HT-29 (cell line): ENCODE measurements at places on chromosomes 4 and X.

DNA sequence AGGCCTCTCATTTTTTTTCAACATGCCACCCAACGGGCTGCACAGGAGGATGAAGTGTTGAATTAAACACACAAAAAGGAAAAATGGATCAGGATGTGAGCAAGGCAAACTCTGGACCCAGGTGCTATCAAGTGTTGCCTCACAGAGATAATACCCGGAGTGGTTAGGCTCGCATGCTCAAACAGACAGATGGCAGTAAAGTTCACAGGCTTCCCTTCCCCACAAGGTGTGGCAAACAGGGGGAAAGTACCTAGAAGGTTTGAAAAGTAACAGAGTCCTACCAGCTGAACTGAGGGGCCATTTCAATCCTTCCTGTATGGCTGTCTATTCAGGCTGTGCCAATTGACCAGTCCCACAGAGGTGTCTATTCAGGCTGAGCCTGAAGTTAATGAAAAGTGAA, 123.9 kb upstream of the GC start:
- DNase-seq, result no peak

- no peak for DNase-seq
These were observed 67.4 kb upstream of the SCML1 start for GRCh38 chrX:17669891-17670290.

DNA sequence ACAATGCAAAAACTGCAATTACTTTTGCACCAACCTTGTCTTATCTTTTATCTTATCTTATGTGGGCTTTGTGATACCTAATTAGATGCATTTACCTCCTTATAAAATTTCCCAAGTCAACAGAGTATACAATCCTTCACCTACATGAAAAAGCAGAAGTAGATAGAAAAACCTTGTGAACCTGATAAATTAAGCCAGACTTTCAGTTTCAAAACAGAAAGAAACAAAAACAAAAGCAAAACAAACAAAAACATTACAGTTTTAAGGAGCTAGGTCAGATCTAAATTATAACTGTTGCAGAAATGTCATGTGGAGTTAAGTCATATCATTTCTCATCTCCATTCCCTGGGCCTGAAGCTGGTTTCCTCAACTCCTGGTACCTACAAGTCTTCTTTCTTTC, 24.9 kb upstream of the CXXC4 start:
- no peak for DNase-seq

DNA sequence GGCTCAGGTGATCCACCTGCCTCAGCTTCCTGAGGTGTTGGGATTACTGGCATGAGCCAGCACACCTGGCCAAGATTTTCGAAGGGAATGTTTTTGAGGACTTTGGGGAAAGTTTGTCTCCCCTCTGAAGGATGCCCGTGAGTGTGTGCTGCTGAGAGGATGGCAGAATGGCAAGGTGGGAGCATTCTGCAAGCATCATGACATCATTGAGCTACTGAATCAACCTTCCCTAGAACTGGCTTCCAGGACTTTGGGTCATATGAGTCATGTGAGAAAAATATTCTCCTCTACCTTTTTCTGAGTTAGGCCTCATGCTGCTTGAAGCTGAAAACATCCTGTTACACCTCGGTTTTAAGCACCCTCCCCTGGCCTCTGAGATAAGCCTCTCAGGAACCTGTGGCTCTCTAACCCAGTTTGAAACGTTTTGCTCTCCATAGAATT, 31.0 kb downstream of the TMEM131L start:
- no peak for DNase-seq

DNA sequence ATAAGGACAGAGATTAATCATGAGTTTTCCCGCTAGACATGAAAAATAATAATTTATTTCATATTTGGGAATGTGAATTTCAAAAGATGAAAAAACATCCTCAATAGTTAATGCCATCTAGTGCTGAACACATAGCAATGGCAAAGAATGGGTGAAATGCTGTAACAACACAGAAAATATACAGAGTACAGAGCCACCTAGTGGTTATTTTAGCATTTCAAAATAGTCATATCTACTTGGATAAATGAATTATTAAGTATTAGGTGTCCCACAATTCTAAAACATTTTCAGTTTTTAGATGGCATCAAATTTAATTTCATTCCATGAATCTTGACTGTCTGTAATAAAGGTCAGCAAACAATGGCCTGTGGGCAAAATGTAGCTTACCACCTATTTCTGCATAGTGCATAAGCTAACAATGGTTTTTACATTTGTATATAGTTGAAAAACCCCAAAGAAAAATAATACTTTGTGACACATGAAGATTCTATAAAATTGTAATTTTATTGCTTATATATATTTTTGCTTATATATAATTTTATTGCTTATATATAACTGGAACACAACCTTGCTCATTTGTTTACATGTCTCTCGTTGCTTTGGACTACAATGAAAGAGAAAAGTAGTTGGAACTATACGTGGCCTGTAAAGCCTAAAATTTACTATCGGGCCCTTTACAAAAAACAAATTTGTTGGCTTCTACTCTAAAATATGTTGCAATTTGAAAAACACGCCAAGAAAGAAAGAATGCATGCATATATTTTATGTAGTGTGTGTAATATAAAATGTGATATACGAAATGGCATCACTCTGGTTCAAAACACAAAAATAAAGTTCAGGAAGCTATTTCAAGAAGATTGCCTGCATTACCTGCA, 99.1 kb upstream of the FAM47C start:
- peak; percentile 34 for DNase-seq

GRCh38 chr4:54946741-54947140, 178.7 kb downstream of the KDR start:
- DNase-seq, result no peak

GRCh38 chr4:149008415-149009025, 566.3 kb upstream of the NR3C2 start:
- no peak for DNase-seq

DNA sequence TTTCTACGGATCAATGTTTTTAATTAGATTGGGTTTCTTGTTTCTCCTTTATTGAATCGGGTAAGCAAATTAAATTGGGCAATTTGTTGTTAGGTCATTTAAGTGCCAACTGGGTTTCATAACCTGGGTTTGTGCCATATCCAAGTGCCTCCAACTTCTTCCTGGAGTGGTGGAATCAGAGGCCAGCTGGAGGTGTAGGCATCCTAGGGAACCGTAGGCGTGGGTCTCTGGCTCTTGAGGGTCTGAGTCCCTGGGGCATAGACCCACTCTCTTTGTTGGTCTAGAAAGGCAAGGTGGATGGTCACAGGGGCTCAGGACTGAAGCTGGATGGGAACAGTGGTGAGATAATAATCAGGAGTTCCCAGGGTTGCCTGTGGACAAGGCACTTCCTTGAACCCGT, 18.3 kb downstream of the CNGA2 start:
- no peak for DNase-seq

DNA sequence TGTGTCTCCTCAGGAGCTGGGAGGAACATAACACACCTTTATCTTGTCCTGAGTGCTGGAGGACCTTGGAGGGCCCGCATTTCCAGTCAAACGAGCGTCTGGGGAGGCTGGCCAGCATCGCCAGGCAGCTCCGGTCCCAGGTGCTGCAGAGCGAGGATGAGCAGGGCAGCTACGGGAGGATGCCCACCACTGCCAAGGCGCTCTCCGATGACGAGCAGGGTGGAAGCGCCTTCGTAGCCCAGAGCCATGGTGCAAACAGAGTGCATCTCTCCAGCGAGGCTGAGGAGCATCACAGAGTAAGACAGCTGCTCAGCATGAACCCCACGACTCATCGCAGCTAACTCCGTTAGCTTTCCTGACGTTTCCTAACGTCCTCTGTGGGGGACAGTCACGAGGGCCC, 430 bp downstream of the TRIML1 start:
- no peak for DNase-seq

GRCh38 chr4:87144356-87144755, 76.1 kb downstream of the KLHL8 start:
- no peak for DNase-seq

DNA sequence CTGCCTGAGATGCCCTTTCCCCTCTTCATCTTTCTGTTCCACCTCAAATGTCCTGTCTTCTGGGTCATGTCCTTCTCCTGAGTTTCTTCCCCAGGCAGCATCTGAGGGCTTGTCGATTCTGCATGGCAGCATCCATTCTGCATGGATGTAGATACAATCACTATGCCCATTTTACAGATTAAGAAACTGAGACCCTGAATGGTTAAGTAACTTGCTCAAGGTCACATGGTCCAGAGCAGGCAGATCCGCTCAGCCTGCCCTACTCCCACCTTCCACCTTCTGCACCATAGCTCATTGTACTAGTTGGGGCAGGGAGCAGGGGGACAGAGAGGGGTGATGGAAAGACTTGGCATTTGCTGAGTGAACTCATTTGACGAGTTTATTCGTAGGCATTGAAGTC, 32.0 kb downstream of the ZNF185 start:
- no peak for DNase-seq

- no peak for DNase-seq
These were observed 47.1 kb upstream of the CLNK start for GRCh38 chr4:10731690-10732089.

DNA sequence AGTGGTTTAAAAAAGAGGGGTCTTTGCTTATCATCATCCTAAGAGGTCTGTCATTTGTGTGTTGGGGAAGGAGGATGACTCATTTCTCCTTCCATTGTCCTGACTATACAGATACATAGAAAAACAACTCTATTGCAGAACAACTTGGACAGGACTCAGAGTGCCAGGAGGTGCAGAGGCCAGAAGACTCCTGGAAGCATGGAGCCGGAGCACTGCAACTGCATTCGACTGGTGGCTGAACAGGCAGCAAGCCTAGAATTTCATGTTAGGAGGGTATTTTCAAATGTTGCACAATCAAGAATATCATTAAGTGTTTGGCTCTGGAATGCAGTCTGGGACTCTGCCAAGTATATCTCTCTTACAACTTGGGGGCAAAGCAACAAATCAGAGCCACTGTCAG, 35.0 kb upstream of the MAML3 start:
- no peak for DNase-seq

GRCh38 chrX:96438803-96439202, 245.8 kb upstream of the DIAPH2 start:
- DNase-seq, result no peak
